ENCODE measurements at places on chromosomes 1 and 21.

GRCh38 chr1:226641671-226642231 lies 93.2 kb downstream of the STUM start:
- no peak for DNase-seq
- peaks cover 5% of the 10 kb centered on the region for H3K4me1 ChIP-seq
- H3K27me3 ChIP-seq: no peaks in the 10 kb centered on the region
- H3K27ac ChIP-seq: no peak overlapping the region
- H3K36me3 ChIP-seq: no peaks in the 10 kb centered on the region
- no peak overlapping the region for H3K4me3 ChIP-seq

DNA sequence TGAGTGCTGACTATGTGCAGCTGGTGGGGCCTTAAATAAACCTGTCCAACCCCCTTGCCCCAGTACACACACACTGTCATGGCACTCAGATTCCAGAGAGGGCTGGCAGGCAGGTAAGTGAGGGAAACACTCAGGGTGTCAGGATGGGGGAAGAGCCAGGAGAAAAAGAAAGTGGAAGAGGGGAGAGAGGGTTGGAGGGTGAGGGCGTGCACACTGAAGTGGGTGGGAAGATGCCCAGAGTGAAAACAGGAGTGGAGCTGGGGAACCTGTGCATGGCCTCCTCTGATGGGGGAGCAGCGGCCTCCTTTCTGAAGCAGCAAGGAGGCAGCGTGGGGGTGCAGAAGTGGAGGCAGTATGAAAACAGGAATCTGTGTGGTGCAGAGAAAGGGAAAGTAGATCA lies 160.6 kb upstream of the JUN start:
- H3K4me3 ChIP-seq: no peak overlapping the region
- no peaks in the 10 kb centered on the region for H3K36me3 ChIP-seq
- DNase-seq: no peak
- no peaks in the 10 kb centered on the region for H3K27me3 ChIP-seq
- H3K4me1 ChIP-seq: no peaks in the 10 kb centered on the region
- no peak overlapping the region for H3K27ac ChIP-seq

DNA sequence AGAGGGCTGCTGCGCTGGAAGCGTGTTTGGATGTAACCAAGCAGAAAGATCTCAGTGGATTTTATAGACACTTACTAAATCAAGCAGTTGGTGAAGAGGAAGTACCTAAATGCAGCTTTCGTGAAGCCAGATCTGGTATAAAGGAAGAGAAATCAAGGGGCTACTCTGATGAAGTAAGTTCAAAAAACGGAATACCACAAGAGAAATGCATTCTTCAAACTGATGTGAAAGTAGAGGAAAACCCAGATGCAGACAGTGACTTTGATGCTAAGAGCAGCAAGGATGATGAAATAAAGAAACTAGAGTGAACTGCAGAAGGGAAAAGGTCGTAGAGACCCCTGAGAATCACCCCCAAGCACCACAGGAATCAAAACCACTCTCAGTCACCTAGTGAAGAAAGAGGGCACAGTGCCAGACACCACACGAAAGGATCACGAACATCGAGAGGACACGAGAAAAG lies 40.8 kb upstream of the NEXN start:
- no peak overlapping the region for H3K4me3 ChIP-seq
- H3K4me1 ChIP-seq: no peaks in the 10 kb centered on the region
- no peak overlapping the region for H3K27ac ChIP-seq
- H3K27me3 ChIP-seq: no peaks in the 10 kb centered on the region
- no peak for DNase-seq

GRCh38 chr1:52080014-52080415 lies 23.9 kb downstream of the BTF3L4 start:
- H3K4me1 ChIP-seq: peaks cover 3% of the 10 kb centered on the region
- H3K27me3 ChIP-seq: no peaks in the 10 kb centered on the region
- no peak overlapping the region for H3K27ac ChIP-seq

DNA sequence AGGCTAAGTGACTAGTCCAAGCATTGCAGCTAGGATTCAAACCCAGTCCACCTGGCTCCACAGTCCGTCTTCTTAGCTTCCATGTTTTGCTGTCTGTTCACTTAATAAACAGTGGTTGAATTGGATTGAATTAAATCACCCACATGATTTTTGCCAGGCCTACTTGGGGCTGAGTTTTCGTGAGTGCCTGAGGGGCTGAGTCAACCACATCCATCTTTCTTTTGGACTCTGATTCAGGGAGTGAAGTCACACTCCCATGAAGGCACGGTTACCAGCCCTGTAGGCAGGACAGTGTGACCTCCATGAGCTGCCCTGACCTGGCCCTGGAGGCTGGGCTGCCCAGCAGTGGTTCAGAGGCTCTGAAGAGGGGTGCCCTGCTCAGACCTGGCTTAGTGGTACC lies 123.7 kb downstream of the ACTL8 start:
- no peaks in the 10 kb centered on the region for H3K36me3 ChIP-seq
- H3K27ac ChIP-seq: no peak overlapping the region
- no peak for DNase-seq
- no peaks in the 10 kb centered on the region for H3K4me1 ChIP-seq
- no peak overlapping the region for H3K4me3 ChIP-seq

DNA sequence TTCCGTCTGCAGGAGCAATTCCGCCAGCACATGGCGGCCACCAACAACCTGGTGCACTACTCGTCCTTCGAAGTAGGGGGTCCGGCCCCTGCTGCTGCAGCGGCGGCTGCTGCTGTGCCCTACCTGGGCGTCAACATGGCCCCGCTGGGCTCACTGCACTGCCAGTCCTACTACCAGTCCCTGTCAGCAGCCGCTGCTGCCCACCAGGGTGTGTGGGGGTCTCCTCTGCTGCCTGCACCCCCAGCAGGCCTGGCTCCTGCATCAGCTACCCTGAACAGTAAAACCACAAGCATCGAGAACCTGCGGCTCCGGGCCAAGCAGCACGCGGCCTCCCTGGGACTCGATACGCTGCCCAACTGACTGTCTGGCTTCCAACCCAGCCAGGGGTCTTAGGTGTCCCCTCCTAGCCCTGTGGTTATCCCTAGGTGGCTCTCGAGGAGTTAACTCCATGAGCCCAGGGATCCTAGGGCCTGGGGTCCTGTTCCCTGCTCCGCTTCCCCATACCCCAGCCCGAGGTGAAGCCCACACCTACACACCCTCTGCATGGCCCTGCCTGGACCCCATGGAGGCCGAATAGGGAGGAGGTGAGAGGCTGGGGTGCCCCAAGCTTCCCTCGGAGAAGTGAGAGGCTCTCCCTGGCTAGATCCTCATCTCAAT lies 22.6 kb downstream of the DMBX1 start:
- H3K4me3 ChIP-seq: no peak overlapping the region
- no peak for DNase-seq
- no peaks in the 10 kb centered on the region for H3K4me1 ChIP-seq

- no peak overlapping the region for H3K4me3 ChIP-seq
- peaks cover 5% of the 10 kb centered on the region for H3K36me3 ChIP-seq
- no peaks in the 10 kb centered on the region for H3K4me1 ChIP-seq
- H3K27me3 ChIP-seq: no peaks in the 10 kb centered on the region
These were observed 82.3 kb downstream of the FCRL5 start for GRCh38 chr1:157469752-157470675.

- H3K27ac ChIP-seq: peak overlapping the region; percentile 25
- H3K4me3 ChIP-seq: no peak overlapping the region
- DNase-seq: no peak
- no peaks in the 10 kb centered on the region for H3K27me3 ChIP-seq
- H3K4me1 ChIP-seq: no peaks in the 10 kb centered on the region
- no peaks in the 10 kb centered on the region for H3K36me3 ChIP-seq
These were observed 60.8 kb upstream of the WLS start for GRCh38 chr1:68293122-68293521.

- H3K4me1 ChIP-seq: no peaks in the 10 kb centered on the region
- H3K4me3 ChIP-seq: no peak overlapping the region
- H3K27me3 ChIP-seq: no peaks in the 10 kb centered on the region
- H3K27ac ChIP-seq: peak overlapping the region; percentile 100
- DNase-seq: no peak
These were observed 4.6 kb downstream of the JUN start for GRCh38 chr1:58779059-58779754.

DNA sequence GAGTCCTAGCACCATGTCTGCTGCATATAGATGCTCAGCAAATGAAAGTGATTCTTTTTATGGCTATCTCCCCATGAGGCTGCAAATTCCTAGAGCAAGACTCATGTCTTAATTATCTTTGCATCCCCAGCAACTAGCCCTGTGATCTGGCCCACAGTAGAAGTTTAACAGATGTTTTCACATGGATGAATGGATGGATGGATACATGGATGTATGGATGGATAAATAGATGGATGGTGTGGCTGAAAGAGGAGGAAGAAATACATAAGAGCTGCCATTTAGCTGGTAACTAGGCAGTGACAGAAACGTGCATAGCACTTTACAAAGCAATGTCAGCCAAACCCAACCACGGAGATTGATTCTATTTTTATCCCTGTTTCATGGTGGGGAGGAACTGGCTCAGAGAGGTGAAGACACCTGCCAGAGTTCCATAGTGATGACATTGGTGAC lies 32.7 kb upstream of the ZBTB40 start:
- no peak overlapping the region for H3K27ac ChIP-seq
- H3K4me1 ChIP-seq: no peaks in the 10 kb centered on the region
- DNase-seq: no peak
- no peaks in the 10 kb centered on the region for H3K36me3 ChIP-seq
- no peak overlapping the region for H3K4me3 ChIP-seq

DNA sequence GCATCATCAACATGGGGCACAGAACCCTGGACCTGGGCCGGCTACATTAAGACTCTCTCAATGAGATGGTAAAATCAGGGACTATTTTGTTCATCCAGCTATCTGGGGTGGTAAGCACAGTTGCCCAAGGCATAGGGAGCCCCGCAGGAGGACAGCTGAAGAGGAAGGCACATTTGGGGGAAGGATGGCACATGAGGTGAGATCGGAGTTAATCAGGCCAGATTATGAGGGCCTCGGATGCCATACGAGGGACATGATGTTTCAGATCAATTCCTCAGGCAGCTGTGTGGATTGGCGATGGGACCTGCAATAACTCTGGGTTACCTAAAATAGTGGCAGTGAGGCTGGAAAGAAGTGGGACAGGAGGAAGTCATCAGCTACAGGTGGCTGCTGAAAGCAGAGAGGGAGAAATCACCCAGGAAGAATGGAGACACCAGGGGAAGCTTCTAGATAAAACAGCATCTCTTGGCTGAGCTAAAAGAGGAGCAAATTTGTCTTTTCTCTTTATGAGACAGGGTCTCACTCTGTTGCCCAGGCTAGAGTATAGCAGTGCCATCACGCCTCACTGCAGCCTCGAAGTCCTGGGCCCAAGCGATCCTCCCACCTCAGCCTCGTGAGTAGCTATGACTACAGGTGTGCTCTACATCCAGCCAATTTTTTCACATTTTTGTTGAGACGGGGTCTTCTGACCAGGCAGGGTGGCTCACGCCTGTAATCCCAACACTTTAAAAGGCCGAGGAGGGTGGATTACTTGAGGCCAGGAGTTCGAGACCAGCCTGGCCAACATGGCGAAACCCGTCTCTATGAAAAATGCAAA lies 21.1 kb downstream of the TOMM20 start:
- H3K27ac ChIP-seq: no peak overlapping the region
- DNase-seq: no peak
- H3K4me1 ChIP-seq: no peaks in the 10 kb centered on the region
- H3K36me3 ChIP-seq: no peaks in the 10 kb centered on the region
- no peak overlapping the region for H3K4me3 ChIP-seq

DNA sequence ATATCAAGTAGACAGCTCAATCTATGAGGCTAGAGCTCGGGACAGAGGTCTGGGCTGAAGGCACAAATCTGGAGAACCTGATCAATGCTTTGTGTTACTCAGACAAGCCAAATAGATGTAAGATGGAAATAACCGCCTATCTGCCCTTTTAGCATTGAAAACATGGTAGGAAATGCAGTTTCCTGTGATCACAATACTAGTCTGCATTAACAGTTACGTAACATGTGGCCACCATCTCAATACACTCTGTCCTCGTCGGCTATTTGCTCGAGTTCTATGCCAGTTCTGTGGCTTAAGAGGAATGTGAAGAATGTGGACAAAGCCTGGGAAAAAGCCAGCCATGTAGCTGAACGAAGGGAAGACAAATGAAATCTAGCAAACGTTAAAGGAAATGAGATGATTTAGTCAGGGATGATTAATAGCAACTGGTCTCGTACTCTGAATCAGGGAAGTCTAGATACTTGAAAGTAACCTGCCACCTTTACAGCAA lies 73.3 kb downstream of the HSF2BP start:
- H3K4me1 ChIP-seq: peaks cover 10% of the 10 kb centered on the region
- no peak overlapping the region for H3K4me3 ChIP-seq
- no peak for DNase-seq
- no peaks in the 10 kb centered on the region for H3K27me3 ChIP-seq
- no peaks in the 10 kb centered on the region for H3K36me3 ChIP-seq
- peak overlapping the region; percentile 84 for H3K27ac ChIP-seq

DNA sequence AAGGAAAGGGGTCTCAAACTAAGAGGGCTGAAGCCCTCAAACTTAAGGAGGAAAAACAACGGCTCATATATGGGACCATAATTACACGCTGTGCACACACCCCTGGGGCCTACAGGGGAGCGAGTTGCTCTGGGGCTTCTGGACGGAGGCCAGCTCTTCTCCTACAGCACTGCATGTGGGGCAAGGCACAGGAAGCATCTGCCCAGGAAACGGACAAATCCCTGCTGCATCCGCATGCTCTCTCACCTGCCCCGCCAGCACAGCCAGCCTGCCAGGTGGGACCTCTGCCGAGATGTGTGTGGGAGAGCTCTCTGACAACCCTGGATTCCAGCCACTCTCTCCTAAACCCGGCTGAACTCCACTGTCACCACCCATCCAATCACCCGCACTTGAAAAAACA lies 54.1 kb downstream of the MRPL37 start:
- peak; percentile 46 for DNase-seq
- peaks cover 13% of the 10 kb centered on the region for H3K4me1 ChIP-seq
- peak overlapping the region; percentile 54 for H3K27ac ChIP-seq
- no peaks in the 10 kb centered on the region for H3K27me3 ChIP-seq

- DNase-seq: peak; percentile 37
- H3K36me3 ChIP-seq: no peaks in the 10 kb centered on the region
- no peaks in the 10 kb centered on the region for H3K27me3 ChIP-seq
- no peak overlapping the region for H3K4me3 ChIP-seq
These were observed 44.0 kb downstream of the MORN1 start for GRCh38 chr1:2347409-2347785.

DNA sequence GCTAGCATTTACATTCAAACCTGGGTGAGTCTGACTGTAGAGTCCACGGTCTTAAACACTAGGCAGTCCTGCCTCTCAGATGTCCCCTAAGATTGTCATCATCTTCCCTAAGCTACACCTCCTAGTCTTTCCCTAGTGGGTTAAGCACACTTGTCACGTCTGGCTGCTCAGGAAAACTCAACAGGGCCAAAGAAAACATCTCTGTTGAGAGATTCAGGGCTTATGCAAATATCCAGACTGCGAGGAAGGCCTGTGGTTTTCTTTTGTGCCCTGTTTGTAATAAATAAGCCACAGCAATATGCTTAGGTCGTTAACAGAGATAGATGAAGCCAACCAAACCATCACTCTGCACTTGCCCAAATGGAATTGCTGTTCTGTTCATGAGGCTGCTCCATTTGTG lies 472.6 kb upstream of the DEPDC1 start:
- no peaks in the 10 kb centered on the region for H3K4me1 ChIP-seq
- DNase-seq: no peak
- no peak overlapping the region for H3K4me3 ChIP-seq
- H3K27ac ChIP-seq: no peak overlapping the region
- H3K36me3 ChIP-seq: no peaks in the 10 kb centered on the region
- no peaks in the 10 kb centered on the region for H3K27me3 ChIP-seq

GRCh38 chr1:73366734-73367413 lies 831.1 kb downstream of the LRRIQ3 start:
- H3K27ac ChIP-seq: no peak overlapping the region
- H3K4me3 ChIP-seq: no peak overlapping the region
- H3K4me1 ChIP-seq: no peaks in the 10 kb centered on the region
- no peaks in the 10 kb centered on the region for H3K27me3 ChIP-seq

GRCh38 chr1:95117207-95118066 lies at the start of gene TLCD4:
Gene TLCD4 (plus strand): TSS chr1:95117355. CDS start chr1:95143902, 26,547 bp downstream.
- peak within 1 kb of the TSS; percentile 73 for H3K27ac ChIP-seq
- no peaks in the 10 kb centered on the region for H3K27me3 ChIP-seq
- H3K36me3 ChIP-seq: no peaks in the 10 kb centered on the region
- H3K4me1 ChIP-seq: no peaks in the 10 kb centered on the region
- peak; percentile 54 for DNase-seq
- peak within 1 kb of the TSS; percentile 86 for H3K4me3 ChIP-seq

All from breast epithelium (tissue), 4 donors.